Effector memory CD4-positive, alpha-beta T cell (primary cell): ENCODE measurements at places on chromosomes 5 and 9.

DNA sequence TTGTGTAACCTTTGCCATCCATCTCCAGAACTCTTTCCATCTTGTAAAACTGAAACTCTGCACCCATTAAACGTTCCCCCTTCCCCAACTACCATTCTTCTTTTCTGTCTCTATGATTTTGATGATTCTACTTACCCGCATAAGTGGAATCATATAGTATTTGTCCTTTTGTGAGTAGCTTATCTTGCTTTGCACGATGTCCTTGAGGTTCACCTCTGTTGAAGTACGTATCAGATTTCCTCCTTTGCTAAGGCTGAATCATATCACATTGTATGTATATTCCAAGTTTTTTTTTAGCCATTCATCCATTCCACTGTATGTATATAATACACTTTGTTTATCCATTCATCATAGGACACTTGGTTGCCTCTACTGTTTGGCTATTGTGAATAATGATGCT is 2.9 kb upstream of the RNF130 start:
- DNase-seq: no peak

DNA sequence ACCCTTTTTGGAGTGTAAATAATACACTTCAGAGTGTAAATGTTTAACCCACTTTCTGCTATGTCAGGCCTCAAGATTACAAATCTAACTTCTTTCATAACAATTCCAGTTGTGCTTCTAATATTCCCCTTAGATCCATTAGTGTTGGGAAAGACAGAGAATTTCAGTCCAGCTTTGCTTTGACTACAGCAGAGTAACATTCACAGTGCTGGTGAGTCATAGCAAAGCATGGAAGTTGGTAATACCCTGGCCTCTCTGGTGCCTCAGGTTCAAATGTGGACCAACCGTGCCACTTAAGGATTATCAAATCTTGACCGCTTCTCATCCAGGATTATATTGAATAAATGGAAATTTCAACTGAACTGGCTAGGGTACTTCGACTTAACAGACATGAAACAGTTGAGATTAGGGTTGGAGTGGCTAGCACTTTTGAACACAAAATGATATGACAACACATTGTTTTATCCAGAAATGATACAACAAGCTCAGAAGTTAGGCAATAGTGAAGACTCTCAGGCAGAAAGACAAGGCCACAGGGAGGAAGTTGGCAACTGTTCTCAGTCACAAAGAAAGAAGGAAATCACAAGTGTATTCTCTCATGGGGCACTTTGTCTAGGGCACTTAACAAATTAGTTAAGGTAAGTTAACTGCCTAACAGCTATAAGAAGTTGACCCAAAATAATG is 24.4 kb upstream of the RASA1 start:
- DNase-seq: no peak

DNA sequence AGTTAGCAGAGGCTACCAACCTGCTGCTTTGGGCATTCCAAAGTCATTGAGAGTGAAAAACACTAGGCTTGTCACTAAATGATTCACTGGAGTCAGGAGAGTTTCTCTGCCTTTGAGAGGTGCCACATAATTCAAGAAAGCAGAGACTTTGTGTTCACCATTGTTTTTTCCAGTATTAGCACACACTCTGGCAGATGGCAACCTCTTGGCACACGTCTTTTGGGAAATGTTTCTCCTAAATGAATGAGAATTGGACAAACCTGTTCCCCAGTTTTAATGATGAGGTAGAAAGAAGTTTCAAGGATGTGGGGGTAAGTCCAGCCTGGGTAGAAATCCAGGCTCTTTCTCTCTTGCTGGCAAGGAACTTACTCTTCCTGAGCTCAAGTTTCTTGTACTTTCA is 259.1 kb downstream of the GABRB2 start:
- DNase-seq: no peak

GRCh38 chr9:2116073-2116472 is 100.9 kb downstream of the SMARCA2 start:
- DNase-seq: no peak

DNA sequence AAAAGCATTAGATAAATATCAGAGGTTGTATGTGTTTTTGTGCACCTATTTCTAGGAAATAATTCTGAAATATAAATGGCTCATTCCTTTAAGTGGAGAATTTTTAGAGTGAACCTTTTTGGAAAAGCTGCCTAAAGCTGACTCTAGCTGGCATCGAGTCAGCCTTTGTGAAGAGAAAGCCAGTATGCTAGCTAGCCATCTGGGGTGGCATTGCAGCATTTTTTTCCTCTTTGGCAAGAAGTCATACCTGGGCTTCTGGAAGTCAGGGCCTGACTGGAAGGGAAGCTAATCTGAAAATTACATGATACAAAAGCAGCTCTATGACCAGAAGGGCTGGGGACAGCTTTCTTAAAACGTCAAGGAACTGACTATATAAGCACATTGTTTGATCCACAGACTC is 19.7 kb downstream of the ANP32B start:
- DNase-seq: no peak

- DNase-seq: no peak
Measured at GRCh38 chr5:36688722-36689121, 82.3 kb downstream of the SLC1A3 start.

DNA sequence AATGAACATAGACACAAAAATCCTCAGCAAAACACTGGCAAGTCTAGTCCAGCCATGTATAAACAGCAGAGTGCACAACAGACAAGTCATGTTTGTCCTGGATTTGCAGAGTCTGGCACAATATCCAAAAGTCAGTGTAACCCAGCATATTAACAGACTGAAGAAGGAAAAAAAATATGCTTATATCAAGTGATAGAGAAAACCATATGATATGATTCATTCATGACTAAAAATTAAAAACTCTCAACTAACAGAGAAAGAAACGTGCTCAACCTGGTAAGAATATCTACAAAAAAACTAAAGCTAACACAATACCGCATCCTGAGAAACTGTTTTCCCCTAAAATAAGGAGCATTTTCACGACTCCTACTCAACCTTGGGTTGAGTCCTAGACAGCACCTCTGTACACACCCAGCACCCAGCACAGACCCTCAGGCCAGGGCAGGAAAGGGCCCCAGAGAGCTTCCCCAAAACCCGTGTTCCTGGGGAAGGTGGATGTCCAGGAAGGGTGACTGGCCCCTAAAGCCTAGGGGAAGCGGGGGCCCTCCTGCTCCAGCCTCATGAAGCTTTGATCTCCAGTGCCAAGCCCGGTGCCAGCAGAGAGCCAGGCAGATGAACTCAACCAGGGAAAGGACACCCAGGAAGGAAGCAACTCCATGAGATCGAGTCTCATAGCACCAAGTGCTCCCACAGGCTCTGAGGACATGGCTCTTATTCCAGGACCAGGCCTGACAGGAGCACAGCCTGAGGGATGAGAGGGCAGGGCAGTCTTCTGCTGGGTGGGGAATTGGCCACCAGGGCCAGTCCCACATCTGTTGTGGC is 38.9 kb downstream of the ADAMTS2 start:
- no peak for DNase-seq

DNA sequence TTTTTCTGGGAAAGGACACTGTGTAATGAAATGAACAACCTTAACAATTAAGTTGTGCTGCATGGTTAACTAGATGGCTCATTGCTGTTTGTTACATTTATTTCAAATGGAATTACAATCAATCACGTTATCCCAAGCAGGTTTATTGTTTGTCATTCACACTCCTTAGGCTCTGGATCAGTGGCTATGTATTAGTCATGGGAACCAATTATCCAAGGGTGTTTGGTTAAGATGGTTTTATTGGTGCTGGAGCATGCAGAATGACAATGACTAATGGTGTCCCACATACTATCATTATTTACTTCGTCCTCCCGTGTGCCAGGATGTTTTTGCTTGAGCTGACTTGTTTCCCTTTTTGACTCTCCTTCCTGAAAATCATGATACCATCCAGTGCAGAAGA is 10.6 kb upstream of the TRPC7 start:
- DNase-seq: no peak

- DNase-seq: no peak
Measured at GRCh38 chr5:132753135-132753987, 6.1 kb downstream of the CCNI2 start.

- DNase-seq: no peak
Measured at GRCh38 chr5:157785801-157786200, 42.3 kb downstream of the LSM11 start.

GRCh38 chr5:133387091-133387490 is 225.2 kb downstream of the FSTL4 start:
- no peak for DNase-seq

GRCh38 chr9:137534256-137535119 is 15.7 kb downstream of the PNPLA7 start:
- no peak for DNase-seq

DNA sequence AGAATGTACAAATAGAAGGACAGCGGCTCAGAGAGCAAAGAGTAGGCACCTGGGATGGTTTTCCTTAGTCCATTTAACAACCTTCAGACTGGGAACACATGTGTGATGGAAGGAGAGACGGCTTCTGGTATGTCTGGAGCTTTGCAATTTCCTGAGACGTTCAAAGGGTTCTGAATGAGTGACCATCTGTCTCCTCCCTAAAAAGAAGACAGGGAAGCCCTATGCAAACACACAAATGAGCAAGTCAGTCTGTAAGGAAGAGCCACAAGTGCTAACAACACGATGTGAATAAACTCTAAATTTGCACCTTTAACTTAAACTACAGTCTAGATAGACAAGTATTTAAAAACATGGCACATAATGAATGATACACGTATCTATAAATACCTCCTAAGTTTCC is 391.0 kb downstream of the ICE1 start:
- DNase-seq: no peak

- no peak for DNase-seq
Measured at GRCh38 chr9:113985968-113986585, 92.0 kb downstream of the AMBP start.

- DNase-seq: no peak
Measured at GRCh38 chr9:90054810-90055209, 450.0 kb downstream of the GADD45G start.

DNA sequence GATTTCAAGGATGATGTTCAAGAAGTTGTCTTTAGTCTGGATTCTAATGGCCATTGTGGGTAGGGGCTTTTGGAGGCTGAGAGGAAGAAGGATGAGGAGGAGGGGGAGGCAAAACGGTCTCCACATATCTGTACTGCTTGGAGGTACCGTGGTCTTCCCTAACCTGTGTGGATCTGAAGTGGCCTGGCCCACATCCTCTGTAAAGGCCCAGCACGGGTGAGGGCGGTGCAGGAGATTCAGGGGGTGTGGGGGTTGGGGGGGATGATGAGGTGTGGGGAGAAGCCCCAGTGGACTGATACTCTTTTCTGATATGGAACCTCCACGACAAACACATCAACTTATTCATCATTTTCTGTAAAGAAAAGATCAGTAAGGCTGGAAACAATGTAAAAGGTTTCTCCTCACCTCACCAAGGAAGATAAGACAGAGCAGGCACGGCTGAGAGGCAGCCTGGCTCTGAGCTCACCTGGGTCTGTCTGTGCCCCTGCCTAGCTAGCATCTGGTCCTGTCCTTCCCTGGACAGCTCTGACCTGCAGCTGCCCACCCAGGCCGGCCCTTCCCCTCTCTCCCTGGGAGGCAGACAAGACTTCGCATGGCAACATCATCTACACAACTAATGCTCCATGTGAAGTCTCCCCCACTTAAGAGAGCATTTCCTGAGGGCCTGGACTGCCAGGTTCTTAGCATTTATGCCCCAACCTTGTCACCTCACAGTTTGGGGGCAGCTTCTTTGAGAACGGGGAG is 5.6 kb upstream of the IL3 start:
- DNase-seq: no peak

DNA sequence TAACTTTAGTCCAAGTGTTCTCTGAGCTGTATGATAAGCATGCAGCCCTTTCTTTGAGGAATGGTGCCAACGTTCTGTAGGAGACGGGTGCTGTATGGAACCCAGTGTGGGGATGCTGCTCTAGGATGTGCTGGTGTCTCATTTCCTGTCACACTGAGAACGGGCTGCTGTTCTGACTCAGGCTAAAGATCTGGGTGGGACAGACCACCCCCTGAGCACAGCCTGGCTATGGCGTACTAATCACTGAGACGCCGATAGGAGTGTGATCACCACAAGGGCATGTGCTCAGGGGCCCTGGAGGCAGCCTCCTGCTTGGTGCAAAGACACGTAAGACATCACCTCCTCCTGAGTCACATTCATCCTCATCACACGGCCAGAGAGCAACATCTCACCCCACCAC is 240.4 kb downstream of the IRX2 start:
- no peak for DNase-seq

GRCh38 chr9:73037613-73038012 is 84.8 kb upstream of the ALDH1A1 start:
- no peak for DNase-seq

DNA sequence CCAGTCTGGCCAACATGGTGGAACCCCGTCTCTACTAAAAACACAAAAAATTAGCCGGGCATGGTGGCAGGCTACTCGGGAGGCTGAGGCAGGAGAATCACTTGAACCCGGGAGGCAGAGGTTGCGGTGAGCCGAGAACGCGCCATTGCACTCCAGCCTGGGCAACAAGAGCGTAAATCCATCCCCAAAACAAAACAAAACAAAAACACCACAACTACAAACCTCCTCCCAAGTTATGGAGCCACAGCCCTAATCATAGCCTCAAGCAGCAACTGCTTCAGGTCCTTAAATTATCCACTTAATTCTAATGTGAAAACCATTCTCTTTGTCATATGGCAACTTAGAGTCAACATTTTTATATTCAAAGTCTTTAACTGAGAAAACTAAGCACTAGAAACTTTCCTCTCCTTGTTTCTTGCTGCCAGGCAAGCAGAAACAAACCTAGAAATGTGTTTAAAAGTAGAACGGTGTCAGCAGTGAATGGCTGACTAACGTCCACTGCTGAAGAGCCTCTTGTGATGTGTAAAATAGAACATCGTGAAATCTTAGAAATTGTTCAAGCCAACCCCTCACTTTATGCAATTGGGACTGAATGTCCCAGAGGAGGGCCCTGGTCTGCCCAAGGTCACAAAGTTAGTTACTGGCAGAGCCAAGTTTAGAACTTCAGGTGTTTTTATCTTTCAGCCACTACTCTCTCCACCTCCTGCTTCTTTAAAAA is 5.7 kb downstream of the TMEM245 start:
- no peak for DNase-seq

- no peak for DNase-seq
Measured at GRCh38 chr5:73494721-73495120, 3.5 kb upstream of the BTF3 start.

DNA sequence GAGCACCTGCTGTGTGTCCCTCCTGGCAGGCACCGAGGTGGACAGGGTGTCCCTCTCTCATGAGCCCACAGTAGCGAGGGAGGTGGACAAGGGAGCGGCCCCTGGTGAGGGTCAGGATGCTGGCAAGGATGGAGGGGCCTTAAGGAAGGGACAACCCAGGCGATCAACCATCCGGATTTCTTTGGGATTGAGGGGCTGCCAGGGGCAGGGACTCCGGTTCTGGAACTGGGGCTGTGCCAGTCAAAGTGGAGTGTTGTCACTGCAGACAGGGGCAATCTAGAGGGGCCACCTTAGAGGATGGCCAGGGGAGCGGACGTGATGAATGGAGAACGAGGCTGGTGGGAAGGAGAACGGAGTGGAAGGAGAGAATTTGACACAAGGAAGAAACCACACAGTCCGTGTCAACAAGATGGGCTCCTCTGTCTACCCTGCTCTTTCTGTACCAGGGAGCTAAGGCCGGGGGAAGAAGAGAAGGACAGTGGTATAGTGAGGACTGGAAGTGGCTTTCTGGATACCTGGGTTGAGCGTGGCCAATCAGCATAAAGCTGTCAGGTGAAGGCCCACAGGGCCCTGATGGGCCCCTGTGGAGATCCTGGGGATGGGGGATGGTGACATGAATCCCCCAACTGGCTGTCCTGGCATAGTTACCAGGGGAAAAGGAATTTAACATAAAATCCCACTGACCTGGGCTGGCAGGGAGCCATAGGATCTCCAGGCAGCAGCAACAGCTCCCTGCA is 4.2 kb upstream of the WDR5 start:
- DNase-seq: no peak

GRCh38 chr5:32683125-32683524 is 28.0 kb upstream of the NPR3 start:
- DNase-seq: no peak

GRCh38 chr5:2556375-2556966 is 195.0 kb downstream of the IRX2 start:
- no peak for DNase-seq
